Sciatic nerve (tissue), 2 donors: ENCODE measurements at places on chromosomes 7 and 10. TPM values are rescaled to one million over a fixed set of nuclear protein-coding genes. Genes with fewer than 3 reads are reported as not detected.

The PON3 gene
- total RNA-seq, result 8.9 TPM

The RBP3 gene
- total RNA-seq, result not detected

The DGKI gene
- total RNA-seq, result 2.3 TPM

The TSPAN13 gene
- 30.7 TPM for total RNA-seq

The ZNF239 gene
- total RNA-seq, result 6.2 TPM

The PPP1R9A gene
- total RNA-seq, result 47.9 TPM

The DNAJC12 gene
- total RNA-seq, result 5.1 TPM

The HOXA11 gene
- total RNA-seq, result 1.3 TPM

The UPK3B gene
- 3.7 TPM for total RNA-seq

The PNLIP gene
- total RNA-seq, result 2.8 TPM

The FAM20C gene
- 57.0 TPM for total RNA-seq

The OR6B1 gene
- not detected for total RNA-seq

The PLA2G12B gene
- total RNA-seq, result not detected

The NRCAM gene
- 17.4 TPM for total RNA-seq

The HGF gene
- total RNA-seq, result 48.8 TPM

The EPHA1 gene
- total RNA-seq, result 0.22 TPM

The RBM20 gene
- 0.67 TPM for total RNA-seq

The ANKRD1 gene
- 0.36 TPM for total RNA-seq

The RPS24 gene
- total RNA-seq, result 1,000 TPM
